Posterior cingulate gyrus (tissue), 11 donors: ENCODE measurements at places on chromosomes 12 and 14.

- DNase-seq = no peak
These were observed 19.8 kb downstream of the GXYLT1 start for GRCh38 chr12:42124764-42125387.

DNA sequence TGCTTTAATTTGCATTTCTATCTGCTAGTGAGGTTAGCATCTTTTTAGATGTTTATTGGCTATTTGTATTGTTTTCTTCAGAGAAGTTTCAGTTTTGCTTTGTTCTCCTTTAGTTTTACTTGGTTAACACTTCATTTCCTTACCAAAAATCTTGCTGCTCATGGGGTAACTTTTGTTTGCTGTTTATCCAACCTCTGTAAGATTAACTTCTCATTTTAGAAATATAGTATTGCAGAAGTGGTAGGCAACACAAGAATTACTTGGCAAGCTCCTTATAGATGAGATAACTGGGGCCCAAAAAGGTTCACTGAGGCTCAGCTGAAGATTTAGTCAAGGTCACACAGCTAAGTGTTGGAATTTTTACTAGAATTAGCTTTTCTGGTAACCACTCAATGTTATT lies 40.5 kb downstream of the ALKBH1 start:
- no peak for DNase-seq

GRCh38 chr14:91415794-91416743 lies 1.6 kb downstream of the CCDC88C start:
- no peak for DNase-seq

GRCh38 chr12:6763380-6763779 lies 2.8 kb upstream of the PTMS start:
- no peak for DNase-seq

- DNase-seq = no peak
These were observed 3.3 kb upstream of the KRT79 start for GRCh38 chr12:52837413-52837741.
